ENCODE measurements at places on chromosomes 1 and 21. TPM values are rescaled to one million over a fixed set of nuclear protein-coding genes. Genes with fewer than 3 reads are reported as not detected.

The UBE4B gene
- 71.1 TPM for total RNA-seq

The RCSD1 gene
- total RNA-seq = 10.9 TPM

The NR1I3 gene
- not detected for total RNA-seq

The U2AF1 gene
- 64.6 TPM for total RNA-seq

The TMEM39B gene
- total RNA-seq = 6.7 TPM

The DEGS1 gene
- 83.6 TPM for total RNA-seq

The SON gene
- total RNA-seq = 373 TPM

The SELE gene
- 6.9 TPM for total RNA-seq

The LPAR3 gene
- total RNA-seq = 5.1 TPM

The PPIH gene
- total RNA-seq = 37.5 TPM

The NHLH2 gene
- total RNA-seq = 18.4 TPM

The CELF3 gene
- total RNA-seq = 39.4 TPM

The FCRL2 gene
- total RNA-seq = 0.27 TPM

The TMPRSS15 gene
- not detected for total RNA-seq

The CFAP45 gene
- not detected for total RNA-seq

Measured in camera-type eye (tissue), 1 donor.